ENCODE measurements at places on chromosomes 11 and 22. TPM values are rescaled to one million over a fixed set of nuclear protein-coding genes. Genes with fewer than 3 reads are reported as not detected.
A peak's percentile ranks its signal among the peaks of the same experiment; 100 is the strongest.

The FREY1 gene
- not detected for total RNA-seq

The GGT5 gene
- not detected for total RNA-seq

The OR6A2 gene
- not detected for total RNA-seq

The MRGPRX3 gene
- total RNA-seq = not detected

The ARL14EP gene
- total RNA-seq = 20.6 TPM

The TNNI2 gene
- total RNA-seq = not detected

The SLC5A1 gene
- total RNA-seq = not detected

The CAT gene
- 102 TPM for total RNA-seq

The KREMEN1 gene
- 3.7 TPM for total RNA-seq

The RAB3IL1 gene
- 0.12 TPM for total RNA-seq

The IGSF22 gene
- not detected for total RNA-seq

The SMTNL1 gene
- not detected for total RNA-seq

GRCh38 chr11:113377681-113378412, 9.7 kb upstream of the ANKK1 start:
- no peak for DNase-seq

DNA sequence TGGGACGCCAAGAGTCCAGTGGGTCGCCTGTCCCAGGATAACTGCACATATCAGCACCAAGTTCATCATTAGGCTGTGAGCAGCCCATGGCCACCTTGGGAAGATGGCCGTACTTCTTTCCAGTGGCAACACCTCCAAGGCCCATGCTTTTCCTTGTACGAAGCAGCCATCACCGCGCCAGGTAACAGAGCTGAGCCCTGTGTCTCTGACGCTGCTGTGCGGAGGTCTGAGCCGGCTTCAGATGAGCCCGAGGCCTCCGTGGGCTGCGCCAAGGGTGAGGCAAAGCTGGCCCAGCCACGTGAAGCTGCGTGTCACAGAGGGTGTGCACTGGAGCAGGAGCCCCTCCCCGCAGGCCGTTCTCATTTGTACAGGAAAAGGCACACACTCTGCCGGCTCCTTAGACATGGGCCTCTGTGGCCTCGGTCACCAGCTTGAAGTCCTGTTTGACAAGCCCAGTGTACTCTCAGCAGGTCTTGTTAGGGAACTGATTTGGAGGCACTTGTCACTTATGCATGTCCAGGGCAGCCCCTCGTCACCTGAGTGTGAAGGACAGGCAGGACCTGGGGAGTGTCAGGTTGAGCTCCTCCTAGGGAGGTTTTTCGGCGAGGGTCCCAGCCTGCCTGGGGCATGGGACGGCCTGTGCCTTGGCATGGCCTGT, 401.5 kb downstream of the TBC1D22A start:
- DNase-seq = no peak

- no peak for DNase-seq
Observed at GRCh38 chr11:76578654-76579055, 91.9 kb downstream of the LRRC32 start.

DNA sequence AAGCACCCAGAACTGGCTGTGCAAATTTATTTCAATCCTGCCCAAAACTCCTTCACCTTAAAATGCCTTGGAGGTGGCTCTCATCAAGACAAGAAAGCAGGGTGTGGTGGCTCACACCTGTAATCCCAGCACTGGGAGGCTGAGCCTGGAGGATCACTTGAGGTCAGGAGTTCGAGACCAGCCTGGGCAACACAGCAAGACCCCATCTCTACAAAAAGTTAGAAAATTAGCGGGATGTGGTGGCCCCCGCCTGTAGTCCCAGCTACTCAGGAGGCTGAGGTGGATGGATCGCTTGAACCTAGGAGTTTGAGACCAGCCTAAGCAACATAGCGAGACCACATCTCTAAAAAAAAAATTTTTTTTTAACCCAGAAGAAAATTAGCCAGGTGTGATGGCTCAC, 689 bp upstream of the RAB39A start:
- DNase-seq = no peak

GRCh38 chr11:60396382-60396781, at the start of gene MS4A14:
MS4A14 (plus strand) TSS chr11:60396459; CDS start chr11:60396579, 120 bp downstream.
- no peak for DNase-seq

GRCh38 chr22:46969491-46969890, 207.0 kb downstream of the TBC1D22A start:
- no peak for DNase-seq

DNA sequence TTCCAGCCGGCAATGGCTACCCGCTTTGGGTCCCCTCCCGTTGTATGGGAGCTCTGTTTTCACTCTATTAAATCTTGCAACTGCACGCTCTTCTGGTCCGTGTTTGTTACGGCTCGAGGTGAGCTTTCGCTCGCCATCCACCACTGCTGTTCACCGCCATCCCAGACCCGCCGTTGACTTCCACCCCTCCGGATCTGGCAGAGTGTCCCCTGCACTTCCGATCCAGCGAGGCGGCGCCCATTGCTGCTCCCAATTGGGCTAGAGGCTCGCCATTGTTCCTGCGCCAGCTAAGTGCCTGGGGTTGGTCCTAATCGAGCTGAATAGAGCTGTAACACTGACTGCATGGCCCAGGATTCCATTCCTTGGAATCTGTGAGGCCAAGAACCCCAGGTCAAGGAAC, 359.9 kb downstream of the CTTN start:
- no peak for DNase-seq

- DNase-seq = peak; percentile 37
Observed at GRCh38 chr11:123452794-123453193, 22.7 kb downstream of the GRAMD1B start.

GRCh38 chr11:108933630-108934029, 268.8 kb downstream of the DDX10 start:
- peak; percentile 66 for DNase-seq

GRCh38 chr11:62603776-62604299, 2.2 kb upstream of the MTA2 start:
- DNase-seq = no peak

- no peak for DNase-seq
Observed at GRCh38 chr11:58609723-58610122, 12.7 kb upstream of the CNTF start.

GRCh38 chr11:130827451-130828377, 88.6 kb downstream of the SNX19 start:
- DNase-seq = peak; percentile 85
